ENCODE measurements at places on chromosomes 1 and 21.
A peak's percentile ranks its signal among the peaks of the same experiment; 100 is the strongest.

DNA sequence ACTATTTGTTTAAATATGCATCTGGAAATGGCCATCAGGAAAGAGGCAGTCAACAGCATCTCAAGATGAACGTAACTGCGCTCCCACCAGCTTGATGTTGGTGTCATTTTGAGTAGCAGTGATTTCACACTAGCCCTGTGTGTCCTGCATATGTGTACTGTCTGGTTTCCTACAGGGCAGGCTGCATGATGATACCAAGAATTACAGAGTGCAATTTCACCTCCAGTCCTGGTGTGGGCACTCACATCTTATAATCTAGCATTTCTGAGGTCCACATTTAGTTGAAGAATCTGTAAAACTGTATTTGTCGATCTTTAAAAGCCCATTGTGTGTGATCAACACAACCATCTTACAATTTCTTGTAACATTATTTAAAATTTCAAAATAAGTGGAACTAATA lies 336.4 kb downstream of the PAPPA2 start:
- no peak for ATAC-seq

GRCh38 chr1:17851056-17851455 lies 95.9 kb downstream of the ACTL8 start:
- no peak for ATAC-seq

DNA sequence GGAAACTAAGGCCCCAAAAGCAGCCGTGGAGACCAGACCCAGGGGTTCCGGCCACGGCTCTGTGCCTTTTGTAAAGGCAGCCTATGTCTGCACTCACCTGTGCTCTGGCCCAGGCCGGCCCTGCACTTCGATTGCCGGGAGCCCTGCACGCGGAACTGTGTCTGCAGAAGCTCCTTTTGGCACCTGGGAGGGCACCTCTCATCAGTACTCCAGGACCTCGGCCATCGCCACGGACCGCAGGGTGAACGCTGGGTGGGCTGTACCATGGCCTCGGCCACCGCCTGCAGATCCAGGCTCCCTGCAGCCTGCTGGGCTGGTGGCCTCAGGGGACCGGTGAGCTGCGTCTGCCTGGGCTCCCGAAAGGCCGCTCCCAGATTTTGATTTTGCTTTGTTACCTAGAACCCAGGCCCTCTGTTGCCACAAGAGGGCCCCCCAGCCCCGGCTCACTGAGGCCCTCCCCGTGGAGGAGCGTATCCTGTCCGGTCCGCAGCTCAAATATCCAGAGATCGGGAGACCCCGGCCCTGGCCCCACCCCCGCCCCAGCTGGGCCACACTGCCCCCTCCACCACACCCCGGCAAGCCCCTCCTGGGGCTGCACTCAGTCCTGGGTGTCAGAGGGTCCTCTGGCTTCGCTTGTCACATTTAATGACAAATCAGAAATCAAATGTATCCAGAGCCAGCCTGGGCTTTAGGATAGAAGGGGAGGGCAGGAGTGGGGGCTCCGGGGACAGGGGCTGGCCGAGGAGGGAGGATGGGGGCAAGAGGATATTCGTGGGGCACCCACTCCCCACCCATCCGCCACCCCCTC lies 60.2 kb upstream of the PDE9A start:
- peak; percentile 98 for ATAC-seq

GRCh38 chr1:98453066-98453465 lies 208.5 kb upstream of the SNX7 start:
- ATAC-seq: no peak

DNA sequence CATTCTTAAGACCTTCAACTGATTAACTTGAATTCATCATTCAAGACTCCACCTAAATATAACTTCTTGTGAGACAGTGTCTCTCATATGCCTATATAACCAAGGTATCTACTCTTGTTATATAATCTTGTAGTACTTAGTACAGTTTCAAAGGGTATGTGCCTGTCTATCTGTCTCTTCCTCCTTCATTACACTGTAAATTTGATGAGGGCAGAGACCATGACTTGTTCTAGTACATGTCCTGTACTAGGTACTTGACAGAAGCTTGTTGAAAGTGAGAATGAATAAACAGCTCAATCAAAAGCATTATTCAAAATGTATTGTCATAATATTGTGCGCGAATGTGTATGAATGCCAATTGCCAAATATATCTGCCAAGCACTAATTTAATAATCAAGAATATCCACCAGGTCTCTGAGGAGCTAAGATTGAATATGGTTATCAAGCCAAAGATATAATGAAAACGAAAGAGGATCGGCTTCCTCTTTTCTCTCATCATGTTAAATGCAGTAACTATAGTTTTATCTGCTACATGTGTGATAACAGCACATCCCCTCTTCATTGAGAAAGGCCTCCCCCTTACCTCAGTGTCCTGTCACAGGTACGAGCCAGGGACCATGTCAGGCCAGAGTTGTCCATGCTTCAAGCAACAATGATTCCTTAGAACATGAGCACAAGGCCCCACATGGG lies 117.3 kb downstream of the UCHL5 start:
- no peak for ATAC-seq

Data from motor neuron (in vitro differentiated cells).